ENCODE measurements at places on chromosomes 2 and 18.

GRCh38 chr2:22729466-22729865, 655.5 kb upstream of the KLHL29 start:
- DNase-seq: no peak

GRCh38 chr18:35808796-35809195, 163.7 kb upstream of the RMP24 start:
- DNase-seq: no peak

- no peak for DNase-seq
Measured at GRCh38 chr2:69185807-69186206, 172.8 kb downstream of the ANTXR1 start.

GRCh38 chr2:70745276-70745825, 22.6 kb downstream of the ADD2 start:
- DNase-seq: no peak

DNA sequence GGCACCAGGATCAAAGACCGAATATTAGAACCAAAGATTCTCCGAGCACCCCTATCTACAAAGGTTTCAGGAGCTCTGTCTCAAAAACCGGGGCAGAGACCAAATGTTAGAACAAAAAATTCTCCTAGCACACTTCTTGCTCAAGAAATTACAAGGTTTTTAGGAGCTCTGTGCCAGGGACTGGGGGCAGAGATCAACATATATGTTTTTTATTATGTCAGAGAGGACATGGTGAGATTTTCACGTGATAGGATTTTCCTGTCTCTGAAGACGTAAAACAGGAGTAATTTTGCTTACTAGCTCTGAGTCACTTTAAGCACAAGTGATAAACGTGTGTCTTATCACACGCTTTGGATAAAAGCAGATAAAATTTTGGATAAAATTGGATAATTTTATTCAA, 34.8 kb upstream of the ODC1 start:
- no peak for DNase-seq

- no peak for DNase-seq
Measured at GRCh38 chr2:31674446-31674845, 93.7 kb upstream of the SRD5A2 start.

DNA sequence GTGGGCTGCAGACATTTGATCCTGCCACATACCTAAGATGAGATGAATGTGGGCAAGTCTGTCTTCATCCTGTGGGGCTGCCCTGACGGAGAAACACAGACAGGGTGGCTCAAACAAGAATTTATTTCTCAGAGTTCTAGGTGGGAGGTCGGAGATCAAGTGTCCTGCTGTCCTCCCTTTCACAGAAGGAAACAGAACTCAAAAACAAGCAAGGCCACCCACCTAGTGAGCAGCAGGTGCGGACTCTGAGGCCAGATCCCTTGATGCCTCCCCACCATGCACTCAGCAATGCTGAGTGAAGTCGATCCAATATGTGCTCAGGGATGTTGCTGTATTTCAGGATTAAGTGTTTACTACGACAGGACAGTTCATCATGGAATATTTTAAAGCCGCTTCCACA, 63.0 kb upstream of the SNTG2 start:
- no peak for DNase-seq

DNA sequence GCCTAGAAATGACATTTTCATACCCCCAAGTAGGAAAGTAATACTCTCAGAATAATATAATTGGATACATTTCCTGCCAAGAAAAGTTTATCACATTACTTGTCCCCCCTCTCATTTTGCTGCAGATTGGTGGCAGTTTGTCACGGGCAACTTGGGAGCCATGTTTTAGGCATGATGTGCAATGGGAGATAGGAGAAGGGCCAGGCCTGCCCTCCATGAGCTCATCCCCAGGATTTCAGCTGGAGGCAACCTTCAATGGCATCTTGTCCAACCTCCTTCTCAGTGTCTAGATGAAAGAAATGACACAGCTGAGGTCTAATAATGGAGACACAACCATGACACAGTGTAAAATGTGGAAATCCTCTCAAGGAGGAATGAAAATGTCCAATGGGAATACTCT, 11.4 kb upstream of the RAB31 start:
- no peak for DNase-seq

GRCh38 chr18:10164271-10165071, 250.7 kb downstream of the VAPA start:
- no peak for DNase-seq

DNA sequence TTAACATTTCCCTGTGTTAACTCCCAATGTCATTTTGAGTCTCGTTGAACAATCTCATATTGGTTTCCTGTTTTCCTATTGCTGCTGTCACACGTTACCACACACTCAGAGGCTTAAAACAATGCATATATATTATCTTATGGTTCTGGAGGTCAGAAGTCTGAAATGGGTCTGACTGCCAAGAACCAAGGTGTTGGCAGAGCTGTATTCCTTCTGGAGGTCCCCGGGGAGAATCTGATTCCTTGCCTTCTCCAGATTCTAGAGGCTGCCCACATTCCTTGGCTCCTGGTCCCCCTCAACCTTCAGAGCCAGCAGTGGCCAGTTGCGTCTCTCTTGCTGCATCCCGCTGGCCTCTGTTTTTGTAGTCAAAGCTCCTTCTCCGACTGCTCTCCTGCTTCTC, 17.5 kb downstream of the COL4A4 start:
- DNase-seq: no peak

DNA sequence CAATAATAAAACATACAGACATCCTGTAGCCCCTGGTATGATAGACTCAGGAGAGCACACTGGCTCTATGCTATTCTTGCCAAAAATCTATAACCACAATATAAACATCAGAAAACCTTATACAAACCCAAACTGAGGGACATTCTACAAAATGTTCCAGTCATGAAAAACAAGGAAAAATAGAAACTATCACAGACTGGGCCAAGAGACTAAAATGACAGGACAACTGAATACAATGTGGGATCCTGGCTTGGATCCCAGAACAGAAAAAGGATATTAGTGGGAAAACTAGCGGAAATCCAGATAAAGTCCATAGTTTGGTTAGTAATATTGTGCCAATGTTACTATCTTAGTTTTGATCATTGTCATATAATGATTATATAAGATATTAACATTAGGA, 29.6 kb upstream of the EPAS1 start:
- no peak for DNase-seq

DNA sequence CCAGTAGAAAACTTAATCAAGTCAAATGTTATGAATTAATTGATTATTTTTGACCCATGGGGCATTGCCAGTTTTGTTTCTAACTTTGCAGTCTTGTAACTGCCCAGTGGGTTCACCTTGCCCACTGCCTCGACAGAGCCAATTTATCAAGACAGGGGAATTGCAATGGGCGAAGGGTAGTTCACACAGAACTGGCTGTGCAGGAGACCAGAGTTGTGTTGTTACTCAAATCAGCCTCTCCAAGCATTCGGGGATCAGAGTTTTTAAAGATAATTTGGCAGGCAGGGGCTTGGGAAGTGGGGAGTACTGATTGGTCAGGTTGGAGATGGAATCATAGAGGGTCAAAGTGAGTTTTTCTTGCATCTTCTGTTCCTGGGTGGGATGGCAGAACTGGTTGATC, 168.5 kb upstream of the COPS8 start:
- no peak for DNase-seq

DNA sequence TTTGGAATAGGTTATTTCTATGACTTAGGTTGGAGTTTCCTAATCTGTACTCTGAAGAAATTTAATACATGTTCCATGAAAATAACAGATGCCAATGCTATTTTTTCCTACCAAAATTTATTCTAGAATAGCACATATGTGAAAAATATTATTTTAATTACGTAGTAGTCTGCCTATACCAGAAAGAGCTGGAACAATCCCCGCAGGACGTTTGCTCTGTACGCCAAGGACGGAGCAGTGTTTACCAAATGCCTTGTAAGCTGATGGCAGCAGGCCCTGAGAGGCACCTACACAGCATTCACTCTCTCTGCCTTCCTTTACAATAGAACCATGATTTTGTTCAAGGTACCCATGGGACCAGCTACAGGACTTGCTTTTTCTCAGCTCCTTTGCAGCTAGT, 16.8 kb upstream of the SLC1A4 start:
- no peak for DNase-seq

DNA sequence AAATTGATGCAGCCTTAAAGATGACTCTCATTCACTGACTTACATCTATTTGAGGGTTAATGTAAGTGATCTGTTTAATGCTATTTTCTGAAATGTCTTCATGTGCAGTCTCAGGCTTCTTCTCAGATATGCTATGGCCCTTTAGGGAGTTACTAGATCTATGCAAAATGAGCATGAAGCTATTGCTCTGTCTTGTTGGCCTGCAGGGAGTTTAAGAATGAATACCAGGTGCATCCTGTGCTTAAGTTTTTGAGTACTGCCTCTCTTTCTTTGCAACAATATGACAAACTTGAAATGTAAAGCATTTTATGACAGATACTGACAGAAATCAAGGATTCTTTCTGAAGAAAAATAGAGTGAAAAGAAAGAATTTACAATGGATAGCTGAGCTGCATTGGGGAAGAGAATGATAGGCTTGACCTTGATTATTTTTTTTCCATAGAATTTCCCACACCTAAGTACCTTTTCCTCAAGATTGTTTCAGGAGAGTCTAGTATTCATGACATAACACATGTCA, 1058.3 kb upstream of the TMEFF2 start:
- no peak for DNase-seq

Data from KG1 (cell line).